Right ventricle myocardium inferior (tissue), 1 donor: ENCODE measurements at places on chromosomes 2 and 18. TPM values are rescaled to one million over a fixed set of nuclear protein-coding genes. Genes with fewer than 3 reads are reported as not detected.

The PROKR1 gene
- not detected for total RNA-seq

The GYPC gene
- 121 TPM for total RNA-seq

The CHRNA1 gene
- total RNA-seq, result 0.19 TPM

The SALL3 gene
- total RNA-seq, result 0.05 TPM

The KIF1A gene
- total RNA-seq, result 1.5 TPM

The IL18R1 gene
- 1.0 TPM for total RNA-seq

The PTPN2 gene
- 11.2 TPM for total RNA-seq

The ADRA2B gene
- 6.9 TPM for total RNA-seq

The AGXT gene
- not detected for total RNA-seq

The TGFA gene
- total RNA-seq, result 1.0 TPM

DNA sequence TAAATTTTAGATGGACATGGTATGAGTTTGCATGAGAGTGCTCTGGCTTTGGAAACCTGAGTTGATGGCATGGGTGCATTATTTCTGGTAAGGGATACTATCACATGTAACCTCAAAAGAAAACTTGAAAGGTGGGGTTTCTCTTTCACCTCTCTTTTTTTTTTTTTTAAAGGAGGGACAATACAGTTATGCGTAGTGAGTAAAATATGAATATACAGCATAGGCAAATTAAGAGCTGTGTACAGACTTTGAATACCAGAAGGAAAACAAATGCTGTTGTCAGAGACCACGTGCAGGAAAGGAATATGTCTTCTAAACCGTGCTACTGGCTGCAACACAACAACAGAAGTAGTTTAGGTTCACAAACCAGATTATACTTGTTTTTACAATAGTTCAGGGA lies 82.1 kb downstream of the MAP4K4 start:
- no peak for DNase-seq

DNA sequence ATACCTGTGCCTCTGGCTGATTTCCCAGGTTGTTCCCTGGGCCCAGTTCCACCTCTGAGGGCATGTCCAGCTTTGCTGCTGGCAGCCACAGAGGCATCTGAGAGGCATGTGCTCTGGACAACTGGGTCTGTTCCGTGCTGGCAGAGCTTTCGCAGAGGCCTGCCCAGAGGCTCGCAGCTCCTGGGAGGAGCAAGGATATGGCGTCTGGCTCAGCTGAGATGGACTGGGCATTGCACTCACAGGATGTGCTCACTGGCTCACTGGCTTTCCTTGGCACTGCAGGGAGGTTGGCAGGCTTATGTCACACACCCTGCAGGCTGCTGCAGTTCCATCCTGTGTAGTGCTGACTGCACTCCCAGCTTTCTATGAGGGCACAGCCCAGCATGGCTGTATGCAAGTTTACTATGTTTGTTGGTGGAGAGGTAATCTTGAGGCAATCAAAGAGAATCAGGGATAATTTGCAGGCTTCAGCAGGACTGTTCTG lies 172.3 kb downstream of the PRKCE start:
- peak; percentile 89 for DNase-seq

DNA sequence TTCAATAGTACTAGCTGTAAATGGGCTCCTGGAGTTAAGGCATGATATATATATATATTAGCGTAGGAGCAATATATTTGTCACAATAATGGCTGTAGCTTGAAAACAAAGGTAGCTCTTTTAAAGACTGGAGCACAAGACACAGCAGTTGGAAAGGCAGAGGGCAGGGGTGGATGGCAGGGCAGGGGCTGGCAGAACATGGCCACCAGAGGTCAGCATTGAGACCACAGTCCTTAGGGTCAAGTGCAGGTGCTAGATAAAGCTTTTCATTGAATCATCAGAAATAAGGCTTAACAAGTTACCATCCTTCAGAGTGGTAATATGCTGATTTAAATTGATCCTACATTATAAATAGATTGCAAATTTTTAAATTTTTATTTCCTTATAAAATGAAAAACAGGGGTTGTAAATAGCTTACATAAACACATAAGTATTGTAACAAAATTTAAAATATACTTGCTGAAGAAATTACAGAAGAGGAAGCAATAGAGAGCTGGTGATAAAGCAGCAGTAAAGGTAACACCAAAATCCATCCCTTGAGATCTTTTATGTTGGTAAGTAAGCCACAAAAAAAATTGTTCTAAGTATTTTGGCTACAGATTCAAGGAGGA lies 161.2 kb upstream of the PIEZO2 start:
- no peak for DNase-seq

DNA sequence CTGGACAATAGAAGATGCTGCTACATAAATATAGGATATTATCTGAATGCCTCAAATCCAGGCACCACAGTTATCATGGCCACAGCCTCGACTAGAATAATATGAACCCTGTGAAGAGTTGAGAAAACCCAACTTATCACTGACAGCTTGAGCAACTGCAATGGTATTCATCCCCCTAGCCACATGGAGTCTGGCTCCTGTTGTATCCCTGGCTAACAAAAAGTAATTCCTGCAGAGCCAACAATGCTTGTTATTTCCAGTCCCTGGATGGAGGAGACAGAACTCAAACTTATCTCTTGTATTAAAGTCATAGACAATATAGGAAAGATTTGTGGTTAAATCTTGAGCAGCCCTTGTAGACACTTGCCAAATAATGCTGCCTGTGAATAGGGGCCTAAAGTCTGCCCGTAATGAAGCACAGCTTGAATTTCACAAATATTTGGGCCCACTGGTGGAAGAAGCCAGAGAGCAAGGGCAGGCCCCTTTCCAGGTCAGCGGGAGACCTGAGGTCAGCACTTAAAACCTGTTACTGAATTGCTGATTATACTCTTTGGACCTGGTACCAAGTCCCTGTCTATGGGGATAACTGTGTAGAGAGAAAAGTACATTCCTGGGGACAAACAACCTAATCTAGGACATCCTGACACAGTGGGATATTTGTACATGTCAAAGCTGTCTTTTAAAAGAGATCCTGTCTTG lies 28.4 kb upstream of the SUCLG1 start:
- DNase-seq, result no peak

DNA sequence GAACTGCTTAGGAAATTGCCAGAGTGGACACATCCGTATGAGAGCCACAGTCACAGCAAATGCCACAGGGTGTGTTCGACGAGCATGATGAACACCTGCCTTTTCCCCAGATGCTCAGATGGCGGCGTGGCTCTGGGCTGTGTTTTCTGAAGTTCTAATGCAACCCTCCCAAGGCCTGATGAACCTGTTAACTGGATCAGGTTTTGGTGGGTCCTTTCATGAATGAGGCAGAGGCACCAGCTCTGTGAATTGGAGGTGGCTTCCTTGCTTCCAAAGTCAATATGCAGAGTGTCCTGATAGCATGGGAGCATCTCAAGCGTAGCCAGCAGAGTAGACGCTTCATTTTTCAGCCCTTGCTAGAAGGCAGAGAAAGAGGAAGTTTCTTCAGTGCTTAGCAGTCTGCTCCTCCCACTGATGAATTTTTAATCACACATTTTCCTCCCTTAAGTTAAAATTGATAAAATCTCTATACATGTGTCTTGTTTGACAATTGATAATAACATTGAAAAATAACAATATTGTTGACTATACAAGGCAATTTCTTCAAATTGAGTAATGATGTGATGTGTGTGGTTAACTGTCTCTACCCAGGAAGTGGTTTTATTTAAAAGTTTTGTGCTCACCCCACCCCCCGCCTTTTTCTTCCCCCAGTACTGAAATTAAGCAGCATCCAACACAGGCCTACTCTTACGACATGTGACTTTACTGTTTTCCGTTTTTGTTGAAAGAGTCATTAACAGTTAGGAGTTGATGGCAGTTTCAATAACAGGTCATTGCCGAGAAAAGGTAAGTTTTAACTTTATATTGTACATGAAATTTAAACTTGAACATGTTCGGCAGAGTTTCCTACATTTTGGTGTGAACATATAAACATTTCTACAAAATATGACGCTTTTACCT lies at the start of gene ARHGAP15:
Gene ARHGAP15 (plus strand): TSS at position 739 of the 900 bp plus-strand sequence.
- peak; percentile 68 for DNase-seq

GRCh38 chr2:99338029-99338585 lies 918 bp downstream of the EIF5B start:
- no peak for DNase-seq

DNA sequence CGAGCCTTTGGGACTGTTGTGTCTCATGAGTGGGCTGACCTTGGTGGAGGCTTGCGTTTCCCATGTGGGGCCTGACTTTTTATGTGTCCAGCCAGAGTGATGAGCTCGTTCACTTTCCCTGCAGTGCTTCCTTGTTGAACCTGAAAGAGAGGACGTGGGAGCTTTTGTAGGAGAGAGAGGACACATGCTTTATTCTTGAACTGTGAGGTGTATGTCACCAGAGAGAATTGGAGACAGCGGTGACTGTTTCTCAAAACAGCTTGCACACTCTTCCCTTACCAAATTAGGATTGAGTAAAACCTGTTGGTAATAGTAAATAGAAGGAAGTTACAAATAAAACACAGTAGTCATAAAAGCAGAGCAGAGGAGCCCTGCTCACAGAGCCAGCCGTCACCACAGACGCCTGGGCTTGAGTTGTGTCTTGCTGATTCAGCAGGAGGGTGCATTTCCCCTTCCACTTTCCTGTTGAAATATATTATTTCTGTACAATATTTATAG lies 60.7 kb downstream of the INPP4A start:
- DNase-seq, result peak; percentile 88

- DNase-seq, result no peak
Observed at GRCh38 chr2:192196421-192197194, 1.9 kb upstream of the TMEFF2 start.

GRCh38 chr2:70668432-70668831 lies 99.6 kb downstream of the ADD2 start:
- no peak for DNase-seq

- no peak for DNase-seq
Observed at GRCh38 chr2:80475970-80476369, 171.4 kb upstream of the LRRTM1 start.

DNA sequence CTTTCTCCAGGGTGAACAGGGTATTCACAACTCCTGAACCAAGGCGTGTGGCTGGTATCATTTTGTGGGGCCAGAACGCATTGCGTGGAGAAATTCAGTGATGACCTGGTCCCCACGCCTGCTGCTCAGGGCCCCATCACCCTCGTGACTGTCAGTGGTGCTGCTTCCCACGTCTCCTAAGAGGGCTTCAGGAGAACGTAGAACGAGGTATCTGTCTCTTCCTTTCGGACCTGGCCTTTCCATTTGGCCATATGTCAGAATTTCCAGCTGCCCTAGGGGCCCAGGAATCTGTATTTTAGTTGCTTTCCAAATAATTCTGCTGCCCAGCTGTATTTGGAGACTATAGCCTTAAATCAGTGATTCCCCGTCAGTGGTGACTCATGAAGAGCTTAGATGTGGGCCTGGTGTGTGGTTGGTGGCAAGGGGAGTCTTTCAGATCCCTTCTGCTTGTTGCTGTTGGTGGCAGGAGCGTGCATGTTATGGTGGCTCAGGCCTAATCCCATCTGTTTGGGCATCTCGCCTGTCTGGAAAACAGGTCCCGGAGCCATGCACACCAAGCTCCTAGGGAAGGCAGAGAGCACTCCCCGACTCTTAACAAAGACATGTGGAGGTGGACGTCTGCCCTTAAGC lies 56.4 kb downstream of the NPAS2 start:
- no peak for DNase-seq

DNA sequence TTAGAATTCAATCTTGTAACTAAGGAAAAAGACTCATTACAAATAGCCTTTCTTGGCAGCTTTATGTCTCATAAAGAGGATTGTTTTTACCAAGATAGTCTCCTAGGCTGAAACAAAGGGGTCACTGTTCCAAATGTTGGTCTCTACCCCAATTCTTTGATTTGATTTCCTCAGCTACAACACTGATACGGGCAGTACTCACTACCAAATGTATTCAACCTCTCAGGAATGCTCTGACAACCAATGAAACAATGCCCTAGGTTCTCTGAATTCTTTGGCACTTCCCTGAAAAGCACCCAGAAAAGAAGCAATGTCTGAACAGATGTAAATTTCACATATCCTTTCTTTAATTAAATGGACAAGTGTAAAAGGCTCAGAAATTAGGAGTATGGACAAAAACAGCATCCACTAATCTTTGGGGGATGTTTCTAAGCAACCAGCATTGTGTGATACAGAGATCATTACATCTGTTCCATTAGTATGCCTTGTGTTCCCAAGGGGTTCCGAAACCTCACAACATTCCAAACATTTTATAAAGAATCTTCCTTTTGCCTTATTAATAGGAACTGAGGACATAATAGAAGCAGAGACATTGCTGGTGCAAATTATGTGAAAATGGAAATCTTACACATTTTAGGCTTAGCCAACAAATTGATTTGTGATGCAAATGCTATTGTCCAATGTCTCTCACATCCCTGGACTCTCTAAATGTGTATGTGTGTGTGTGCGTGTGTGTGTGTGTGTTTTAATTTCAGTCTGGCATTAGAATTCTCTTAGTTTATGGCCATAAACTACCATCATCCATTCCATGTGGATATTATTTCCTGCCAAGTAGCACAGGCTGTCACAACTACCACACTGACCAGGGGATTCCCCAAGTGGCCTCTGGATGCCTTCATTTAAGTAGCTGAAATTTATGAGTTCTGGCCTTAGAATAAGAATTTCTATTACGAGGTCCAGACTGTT lies 276.0 kb downstream of the MTX2 start:
- no peak for DNase-seq

DNA sequence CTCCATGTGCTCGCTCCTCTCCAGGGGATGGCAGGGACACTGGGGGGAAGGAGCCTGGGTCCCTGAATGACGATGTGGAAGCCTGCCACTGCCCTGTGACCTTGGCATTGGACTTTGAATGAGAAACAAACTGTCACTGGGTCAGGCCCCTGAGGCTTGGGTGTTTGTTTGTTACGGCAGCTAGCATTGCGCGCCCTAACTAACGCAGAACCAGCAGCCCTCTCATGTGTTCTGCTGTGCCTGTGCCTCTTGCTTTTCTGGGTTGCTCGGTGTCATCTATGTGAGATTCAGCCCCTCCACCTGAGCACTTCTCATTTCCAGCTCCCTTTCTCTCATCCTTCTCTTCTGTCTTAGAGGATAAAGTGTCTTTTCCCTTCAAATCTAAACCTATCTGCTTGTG lies 23.6 kb upstream of the INHBB start:
- DNase-seq, result no peak

DNA sequence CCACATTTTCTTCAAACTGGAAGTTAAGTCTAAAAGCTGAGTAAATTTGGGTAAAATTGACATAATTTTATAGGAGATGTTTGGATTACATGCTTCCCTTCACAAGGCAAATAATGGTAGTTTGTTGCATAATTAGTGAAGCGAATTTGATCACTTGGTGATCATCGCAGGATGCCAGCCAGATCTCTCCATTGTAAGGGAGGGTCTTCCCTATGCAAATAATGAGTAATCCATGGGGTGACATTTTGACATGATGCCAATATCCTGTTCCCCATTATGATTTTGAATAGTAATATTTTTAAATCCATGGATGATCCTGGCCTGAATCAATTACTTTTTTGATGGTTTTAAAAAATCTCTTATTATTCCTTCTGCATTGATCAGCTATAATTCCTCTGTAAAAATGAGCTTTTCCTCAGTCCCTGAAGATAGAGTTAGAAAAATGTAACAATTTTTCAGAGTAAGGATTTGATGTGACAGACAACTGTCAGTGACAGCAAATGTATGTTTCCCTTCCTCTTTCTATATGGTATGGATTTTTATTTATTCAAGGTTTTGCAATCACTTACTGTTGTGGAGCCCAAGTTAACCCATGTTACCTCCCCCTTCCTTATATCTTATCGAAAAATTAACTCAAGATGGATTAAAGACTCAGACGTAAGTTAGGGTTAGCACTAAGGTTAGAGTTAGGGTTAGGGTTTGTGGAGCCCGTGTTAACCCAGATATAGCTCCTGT lies 21.4 kb downstream of the CCL20 start:
- no peak for DNase-seq
